ENCODE measurements at places on chromosomes 12 and 14.

DNA sequence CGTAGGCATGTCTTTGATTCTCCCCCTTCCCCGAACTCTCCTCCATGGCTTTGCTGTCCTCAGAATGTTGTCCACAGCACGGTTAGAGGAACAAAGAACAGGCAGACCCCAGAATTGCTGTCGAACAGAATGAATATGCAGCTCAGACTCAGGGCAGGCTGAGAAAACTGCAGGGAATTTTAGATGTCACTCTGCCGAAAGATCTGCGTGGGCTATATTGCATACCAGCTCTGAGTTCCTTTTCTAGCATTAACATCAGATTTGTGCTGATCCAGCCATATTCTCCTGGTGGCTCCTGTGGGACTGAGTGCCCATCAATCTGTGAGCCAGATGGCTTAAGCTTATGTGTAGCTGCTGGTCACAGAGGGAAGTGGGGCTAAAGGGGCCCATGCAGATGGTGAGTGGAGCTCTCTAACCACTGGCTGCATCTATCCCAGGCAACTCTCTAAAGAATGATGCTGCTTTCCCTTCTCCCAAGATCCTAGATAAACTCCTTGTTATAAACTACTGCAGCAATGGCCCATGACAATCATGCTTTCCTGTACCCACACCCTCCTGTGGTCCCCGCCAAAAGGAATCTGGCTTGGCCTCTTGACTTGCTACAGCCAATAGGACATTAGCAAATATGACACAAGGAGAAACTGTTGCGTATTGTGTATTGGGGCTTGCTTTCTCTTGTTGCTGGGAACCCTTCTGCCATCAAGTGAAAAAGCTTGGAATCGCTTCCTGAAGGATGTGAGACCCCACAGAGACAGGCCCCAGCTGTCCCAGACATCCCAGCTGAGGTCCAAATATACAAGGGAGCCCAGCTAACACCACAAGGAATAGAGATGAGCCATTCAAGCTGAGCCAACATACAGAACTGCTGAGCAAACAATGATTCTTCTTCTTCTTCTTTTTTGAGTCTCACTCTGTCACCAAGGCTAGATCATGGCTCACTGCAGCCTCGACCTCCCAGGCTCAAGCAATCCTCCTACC is 101.3 kb downstream of the FOXN3 start:
- no peak for DNase-seq

GRCh38 chr12:4567073-4567881 is 5.3 kb downstream of the DYRK4 start:
- DNase-seq = no peak

- DNase-seq = no peak
Measured at GRCh38 chr12:13222076-13222475, 25.6 kb downstream of the EMP1 start.

- DNase-seq = no peak
Measured at GRCh38 chr12:131030472-131031328, 77.0 kb downstream of the ADGRD1 start.

DNA sequence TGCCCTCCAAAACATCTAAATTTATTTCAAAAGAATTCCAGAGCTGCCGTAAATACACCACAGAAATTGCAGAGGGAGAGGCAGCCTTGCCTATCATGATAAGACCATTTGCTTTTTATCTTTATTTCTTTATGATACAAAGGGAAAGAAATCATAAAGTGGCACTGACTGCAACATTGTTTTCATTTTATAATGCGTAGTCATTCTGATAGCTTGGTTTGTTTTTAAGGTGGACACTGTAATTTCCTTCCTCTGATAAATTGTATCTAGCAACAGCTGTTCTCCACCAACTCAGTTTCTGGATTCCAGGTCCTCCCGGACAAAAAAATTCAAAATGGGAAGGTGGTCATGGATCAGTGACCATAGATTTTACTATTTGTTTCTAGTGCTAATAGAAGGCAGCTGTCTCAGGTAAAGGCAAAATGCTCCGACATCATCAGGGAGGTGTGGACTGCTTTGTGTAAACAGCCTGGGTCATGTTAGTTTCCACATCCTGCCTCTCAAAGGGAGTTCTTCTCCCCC is 623 bp upstream of the TSPAN8 start:
- no peak for DNase-seq

DNA sequence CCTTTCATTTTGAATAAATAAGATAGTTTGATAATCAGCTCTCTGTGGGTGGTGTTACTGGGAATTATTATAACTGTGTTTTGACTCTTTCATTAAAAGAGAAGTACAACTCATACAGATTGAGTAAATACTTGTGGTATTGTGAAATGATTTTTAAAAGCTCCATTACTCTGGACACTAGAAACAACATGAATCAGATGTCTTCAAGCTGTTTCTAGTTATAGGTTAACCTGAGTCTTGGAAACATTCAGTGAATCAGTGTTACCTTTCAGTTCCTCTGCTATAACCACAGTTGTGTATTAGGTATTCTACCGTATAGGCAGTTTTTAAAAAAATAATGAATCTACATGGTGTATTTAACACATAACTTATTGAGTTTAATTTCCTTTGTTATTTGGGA is 128.4 kb upstream of the SSTR1 start:
- DNase-seq = no peak

GRCh38 chr12:113108308-113108707 is 27.3 kb downstream of the RASAL1 start:
- DNase-seq = no peak

DNA sequence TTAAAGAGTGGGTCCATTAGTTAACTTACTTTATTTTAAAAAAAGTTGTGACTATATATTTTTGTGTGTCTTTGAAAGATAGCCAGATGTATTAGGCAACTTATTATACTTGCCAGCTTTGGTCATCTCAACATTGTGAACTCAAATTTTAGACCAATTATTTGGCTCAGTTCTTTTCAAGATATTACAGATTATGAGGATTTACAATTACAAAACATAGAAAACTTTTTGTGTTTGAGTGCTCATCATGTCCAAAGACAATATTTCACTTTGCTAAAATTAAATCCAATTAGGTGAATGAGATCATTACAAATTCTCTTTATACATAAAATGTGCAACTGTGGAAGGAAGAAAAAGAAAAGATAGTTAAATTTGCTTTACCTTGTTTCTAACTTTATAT is 18.3 kb upstream of the PDE3A start:
- DNase-seq = no peak

DNA sequence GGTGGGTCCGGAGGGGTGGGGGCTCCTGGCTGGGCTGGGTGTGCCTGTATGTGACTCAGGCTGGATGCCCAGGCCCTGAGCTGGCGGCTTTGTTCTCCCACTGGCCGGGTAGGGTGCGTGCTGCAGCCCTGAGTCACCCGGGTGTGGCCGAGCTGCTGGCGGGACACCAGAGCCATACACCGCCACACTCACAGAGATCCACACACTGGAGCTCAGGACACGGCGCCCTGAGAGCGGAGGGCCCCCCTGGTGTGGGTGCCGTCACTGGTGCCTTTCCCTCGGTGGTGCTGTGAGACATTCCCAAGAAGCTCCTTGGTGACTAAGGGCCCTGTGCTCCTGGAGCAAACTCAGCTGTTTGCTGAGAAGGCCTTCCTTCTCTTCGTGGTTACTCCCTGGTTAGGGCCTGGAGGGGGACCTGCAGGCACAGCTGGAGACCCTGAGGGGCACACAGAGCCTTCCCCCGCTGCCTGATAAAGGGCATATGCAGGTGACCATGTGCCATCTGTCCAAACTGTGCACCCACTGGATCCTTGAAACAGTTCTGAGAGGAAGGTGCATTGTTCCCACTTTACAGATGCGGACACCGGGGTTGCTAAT is 44.3 kb downstream of the KRT80 start:
- peak; percentile 98 for DNase-seq
